Stimulated activated naive CD4-positive, alpha-beta T cell (primary cell): ENCODE measurements at places on chromosomes 13 and 19.

DNA sequence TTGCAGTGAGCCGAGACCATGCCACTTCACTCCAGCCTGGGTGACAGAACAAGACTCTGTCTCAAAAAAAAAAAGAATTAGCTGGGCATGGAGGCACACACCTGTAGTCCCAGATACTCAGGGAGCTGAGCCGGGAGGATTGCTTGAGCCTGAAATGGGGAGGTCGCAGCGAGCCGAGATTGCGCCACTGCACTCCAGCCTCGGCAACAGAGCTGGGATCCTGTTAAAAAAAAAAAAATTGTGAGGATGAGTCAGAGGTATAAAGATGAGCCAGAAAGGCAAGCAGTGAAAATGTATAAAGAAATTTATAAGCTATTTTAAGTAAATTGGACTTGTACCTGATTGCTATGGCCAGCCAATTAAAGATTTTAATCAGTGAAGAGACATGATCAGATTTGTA lies 21.1 kb downstream of the KBTBD6 start:
- no peak for DNase-seq

DNA sequence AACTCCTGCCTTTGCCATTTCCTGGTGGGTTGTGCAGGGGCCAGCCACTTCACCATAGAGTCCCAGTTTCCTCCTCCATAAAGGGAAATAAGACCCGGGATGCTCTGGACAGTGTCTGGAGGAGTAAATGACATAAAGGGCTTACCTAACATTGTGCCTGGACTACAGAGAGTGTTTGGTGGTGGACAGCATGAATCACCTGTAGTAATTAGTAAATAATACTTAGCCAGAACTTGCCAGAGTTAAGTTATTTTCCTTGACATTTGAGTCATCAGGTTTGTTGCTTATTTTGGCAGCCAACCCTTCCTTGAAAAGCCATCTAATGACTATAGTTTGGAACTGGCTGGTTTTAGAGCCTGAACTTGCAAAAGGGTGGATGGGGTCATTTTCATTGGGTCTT lies 159.2 kb downstream of the SLC7A1 start:
- no peak for DNase-seq

- no peak for DNase-seq
Observed at GRCh38 chr19:18167975-18168645, 5.5 kb upstream of the IFI30 start.

DNA sequence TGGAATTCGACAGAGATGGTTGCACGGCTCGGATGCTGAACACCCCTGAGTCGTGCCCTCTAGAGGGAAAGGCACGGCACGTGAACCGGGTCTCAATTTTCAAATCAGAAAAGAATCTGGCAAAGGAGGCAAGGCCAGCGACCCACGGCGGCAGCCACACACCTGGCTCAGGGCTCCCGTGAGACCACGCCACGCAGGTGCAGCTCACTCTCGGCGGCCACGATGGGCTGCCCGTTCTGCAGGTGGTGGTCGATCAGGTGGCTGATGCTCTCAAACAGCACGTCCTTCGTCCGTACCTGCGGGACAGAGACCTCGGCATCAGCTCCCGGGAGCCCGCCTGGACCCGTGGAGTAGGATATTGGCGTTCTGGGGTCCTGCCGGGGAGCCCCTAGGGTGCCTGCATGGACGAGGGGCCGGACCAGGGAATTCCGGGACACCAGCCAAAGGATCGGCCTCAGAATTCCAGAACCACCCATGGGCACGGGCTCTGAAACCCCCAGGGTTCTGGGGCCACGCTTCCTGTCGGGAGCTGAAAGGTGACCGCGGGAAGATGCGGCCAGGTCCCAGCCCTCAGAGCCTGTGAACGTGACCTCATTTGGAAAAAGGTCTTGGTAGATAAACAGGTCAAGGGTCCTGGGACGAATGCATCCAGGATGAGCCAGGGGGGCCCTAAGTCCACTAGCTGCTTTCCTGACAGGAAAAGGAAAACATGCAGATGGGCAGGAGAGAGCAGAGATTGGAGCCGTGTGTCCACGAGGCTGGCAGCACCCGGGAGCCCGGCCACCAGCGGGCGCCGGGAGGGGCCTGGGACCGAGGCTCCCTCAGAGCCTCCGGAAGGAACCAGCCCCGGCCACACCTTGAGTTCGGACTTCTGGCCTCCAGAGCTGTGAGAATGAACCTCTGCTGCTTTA lies 10.1 kb upstream of the C2CD4C start:
- no peak for DNase-seq

- no peak for DNase-seq
Observed at GRCh38 chr19:13169769-13170168, 19.6 kb downstream of the IER2 start.

GRCh38 chr13:21413013-21413412 lies 46.1 kb downstream of the ZDHHC20 start:
- DNase-seq, result no peak

GRCh38 chr19:47022541-47023447 lies 3.2 kb downstream of the NPAS1 start:
- DNase-seq, result no peak

DNA sequence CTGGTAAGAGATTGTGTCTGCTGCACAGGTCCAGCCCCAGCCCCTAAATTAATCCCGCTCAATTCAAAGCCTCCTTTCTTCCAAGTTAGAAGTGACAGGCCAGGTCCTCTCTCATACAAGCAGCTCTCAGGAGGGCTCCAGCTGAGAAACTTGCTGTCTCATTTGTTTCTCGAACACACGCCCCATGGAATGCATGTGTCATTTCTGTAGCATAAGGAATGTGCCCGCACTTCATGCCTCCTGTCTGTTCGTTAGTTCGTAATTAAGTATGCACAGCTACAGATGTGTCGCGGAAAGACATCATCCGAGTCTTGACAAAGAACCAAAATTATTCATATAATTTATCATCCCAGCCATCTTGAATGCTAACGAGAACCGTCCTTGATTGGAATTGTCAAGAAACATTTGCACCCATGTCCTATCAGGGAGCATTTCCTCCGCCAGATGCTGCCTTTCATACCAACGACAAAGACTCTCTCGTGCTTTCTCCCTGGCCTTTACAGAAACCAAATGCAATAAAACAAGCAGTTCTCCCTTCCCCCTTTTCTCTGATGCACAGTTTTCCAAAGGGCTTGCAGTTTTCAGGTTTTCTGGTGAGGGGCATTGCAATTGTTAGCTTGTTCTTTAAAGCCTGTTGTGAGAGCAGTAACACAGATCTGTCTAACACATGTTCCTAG lies 133.5 kb downstream of the UQCRFS1 start:
- DNase-seq, result no peak

DNA sequence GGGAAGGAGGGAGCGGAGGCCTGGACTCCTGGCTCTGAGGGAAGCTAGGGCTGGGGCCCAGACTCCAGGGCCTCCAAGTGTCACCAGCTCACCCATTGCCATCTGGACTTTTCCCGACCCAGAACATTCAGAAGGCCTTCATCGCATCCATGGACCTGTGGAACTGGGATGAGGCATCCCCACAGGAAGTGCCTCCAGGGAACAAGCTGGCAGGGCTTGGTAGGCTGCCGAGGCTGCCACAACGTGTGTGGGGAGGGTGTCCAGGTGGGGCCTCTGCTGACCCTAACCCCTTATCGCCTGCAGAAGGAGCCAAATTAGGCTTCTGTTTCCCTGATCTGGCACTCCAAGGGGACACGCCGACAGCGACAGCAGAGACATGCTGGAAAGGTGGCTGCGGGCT lies 767 bp downstream of the ETV2 start:
- no peak for DNase-seq

- DNase-seq, result no peak
Observed at GRCh38 chr13:44904967-44905366, 84.3 kb downstream of the NUFIP1 start.

GRCh38 chr19:41175801-41176777 lies 16.9 kb upstream of the CYP2S1 start:
- DNase-seq, result peak; percentile 49

GRCh38 chr13:81207231-81207630 lies 866.3 kb upstream of the SPRY2 start:
- no peak for DNase-seq

DNA sequence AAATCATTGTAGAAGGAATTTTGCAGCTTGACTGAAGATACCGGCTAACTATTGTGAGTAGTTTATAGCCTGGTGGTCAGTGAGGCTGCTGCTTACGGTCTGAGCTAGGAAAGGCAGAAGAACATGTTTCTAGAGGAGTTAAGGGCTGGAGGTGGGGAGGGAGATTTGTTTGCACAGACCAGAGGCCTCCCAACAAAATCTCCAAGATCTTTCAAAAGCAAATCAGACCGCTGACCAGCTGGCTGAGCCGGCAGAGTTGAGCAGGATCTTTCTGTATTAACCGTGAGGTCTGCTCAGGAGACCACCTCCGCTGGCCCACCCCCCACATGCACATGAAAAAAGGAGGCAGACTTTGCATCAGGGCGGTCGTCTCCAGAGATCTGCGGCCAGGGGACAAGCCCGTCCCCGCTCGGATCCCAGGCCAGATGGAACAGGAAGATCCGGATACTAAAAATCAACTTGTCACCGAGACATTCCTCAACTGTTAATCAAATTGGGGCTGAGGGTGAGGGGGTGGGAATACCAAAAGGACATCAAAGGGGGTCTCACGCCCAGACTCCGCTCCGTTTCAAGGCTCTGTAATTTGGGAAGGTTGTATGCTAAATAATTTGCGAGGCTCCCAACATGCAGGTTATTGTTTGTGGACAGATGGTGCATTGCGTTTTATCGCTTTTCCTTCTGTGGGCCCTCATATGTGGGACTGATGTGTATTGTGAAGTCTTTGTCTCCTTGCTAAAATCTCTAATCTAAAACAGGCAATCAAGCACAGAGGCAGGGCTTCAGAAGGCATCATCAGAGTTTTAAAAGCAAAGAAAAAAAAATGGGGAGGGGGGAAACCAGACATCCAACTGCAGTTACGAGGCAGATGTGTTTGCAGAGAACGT lies 319.0 kb downstream of the ZNF536 start:
- no peak for DNase-seq

GRCh38 chr13:28316836-28317235 lies 178.1 kb downstream of the FLT1 start:
- no peak for DNase-seq

GRCh38 chr13:23991119-23991518 lies 93.8 kb upstream of the C1QTNF9B start:
- no peak for DNase-seq

DNA sequence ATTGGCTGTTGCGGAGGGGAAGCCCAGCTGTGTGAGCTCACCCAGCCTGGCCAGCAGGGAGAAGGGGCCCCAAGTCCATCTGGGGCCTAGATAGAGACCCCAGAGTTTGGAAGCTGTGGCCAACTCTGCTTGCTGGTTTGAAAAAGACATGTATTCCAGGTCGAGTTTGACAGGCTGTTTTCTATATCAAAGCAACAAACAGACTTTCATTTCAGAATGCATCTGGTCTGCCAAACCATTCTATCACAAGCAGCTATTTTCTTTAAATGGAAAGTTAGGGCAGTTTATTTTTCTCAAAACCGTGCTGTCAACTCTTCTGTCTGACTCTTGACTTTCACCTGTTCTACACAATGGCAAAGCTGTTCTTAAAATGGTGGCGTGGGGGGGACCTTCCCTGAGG lies 185.8 kb downstream of the DCLK1 start:
- no peak for DNase-seq

DNA sequence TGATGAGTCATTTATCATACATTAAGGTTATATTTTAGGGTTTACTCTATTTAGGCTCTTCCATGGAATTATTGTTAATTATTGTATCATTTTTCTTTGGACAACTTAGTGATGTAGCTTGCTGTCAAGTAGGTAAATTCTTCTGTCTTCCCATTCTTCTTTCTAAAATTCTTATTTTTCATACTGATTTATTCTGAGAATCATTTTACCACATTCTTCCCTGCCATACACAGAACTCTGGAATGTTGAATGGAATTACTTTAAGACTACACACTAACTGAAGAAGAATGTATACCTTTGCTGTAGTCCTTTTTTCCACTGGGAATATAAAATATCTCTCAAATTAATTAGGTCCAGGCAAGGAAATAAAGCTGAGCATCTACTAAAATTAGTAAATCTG lies 24.5 kb upstream of the SLC7A1 start:
- no peak for DNase-seq

DNA sequence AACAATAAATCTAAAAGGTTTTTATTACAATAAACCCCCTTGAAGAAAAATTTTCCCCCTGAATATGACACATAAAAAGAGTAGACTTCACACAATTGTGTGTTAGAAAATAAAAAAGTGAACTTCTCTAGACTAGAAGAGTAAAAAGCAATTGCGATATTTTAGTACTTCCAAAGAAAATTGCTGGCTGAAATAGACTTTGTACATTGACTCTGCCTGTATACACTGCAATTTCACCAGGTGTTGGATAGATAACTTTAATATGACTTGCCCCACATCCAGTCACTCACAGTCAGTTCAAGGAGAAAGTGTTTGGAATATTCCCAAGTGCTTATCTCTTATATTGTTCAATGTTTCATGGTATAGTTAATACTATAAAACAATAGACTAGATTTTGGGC lies 1780.1 kb upstream of the PCDH20 start:
- no peak for DNase-seq

DNA sequence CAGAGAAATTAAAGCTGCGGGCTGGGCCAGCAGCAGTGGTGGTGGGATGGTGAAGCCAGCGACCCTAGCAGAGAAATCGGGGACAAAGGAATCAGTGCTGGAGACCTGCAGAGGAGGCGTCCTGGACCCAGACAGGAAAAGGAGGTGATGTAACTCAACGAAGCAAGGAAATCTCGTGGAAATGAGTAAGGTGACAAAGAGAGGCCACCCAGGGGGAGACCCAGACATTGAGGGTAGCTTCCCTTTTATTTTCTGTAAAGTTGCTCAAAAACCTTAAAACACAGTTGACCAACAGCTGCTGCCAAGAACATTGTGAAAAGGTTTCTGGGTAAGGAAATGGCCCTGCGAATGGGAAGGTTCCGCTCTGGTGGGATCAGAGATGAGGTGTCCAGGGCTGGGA lies 13.3 kb upstream of the RETN start:
- no peak for DNase-seq

DNA sequence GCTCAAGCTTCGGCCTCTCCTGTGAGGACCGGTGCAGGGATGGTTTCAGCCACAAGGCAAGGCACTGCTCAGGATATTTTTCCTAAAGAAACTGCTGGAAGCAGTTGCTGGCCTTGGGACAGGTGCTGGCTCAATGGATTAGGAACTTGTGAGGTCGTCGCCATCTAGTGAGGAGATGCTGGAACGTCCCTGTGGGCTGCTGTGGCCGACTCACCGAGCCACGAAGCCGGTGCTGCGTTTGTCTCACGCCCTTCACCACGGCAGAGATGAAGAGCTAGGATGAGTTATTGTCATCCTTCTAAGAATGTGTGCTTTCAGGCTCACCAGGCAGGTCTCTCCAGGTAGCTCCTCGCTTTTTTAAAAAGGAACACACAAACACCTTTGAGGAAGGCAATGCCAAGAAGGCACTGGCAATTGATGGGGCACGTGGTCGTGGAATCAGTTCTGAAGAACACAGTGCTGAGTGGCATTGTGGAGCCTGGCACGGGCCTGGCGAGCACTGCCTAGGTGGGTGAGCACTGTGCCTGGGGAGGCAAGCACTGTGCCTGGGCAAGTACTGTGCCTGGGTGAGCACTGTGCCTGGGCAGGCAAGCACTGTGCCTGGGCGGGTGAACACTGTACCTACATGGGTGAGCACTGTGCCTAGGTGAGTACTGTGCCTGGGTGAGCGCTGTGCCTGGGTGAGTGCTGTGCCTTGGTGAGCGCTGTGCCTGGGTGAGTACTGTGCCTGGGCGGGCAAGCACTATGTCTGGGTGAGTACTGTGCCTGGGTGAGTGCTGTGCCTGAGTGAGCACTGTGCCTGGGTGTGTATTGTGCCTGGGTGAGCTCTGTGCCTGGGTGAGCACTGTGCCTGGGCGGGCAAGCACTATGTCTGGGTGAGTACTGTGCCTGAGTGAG lies 140.4 kb downstream of the TEX29 start:
- DNase-seq, result no peak
